ENCODE measurements at places on chromosomes 4 and X. TPM values are rescaled to one million over a fixed set of nuclear protein-coding genes. Genes with fewer than 3 reads are reported as not detected.

The F9 gene
- total RNA-seq: not detected

The PAGE5 gene
- not detected for total RNA-seq

The CORIN gene
- not detected for total RNA-seq

The CUL4B gene
- total RNA-seq: 42.1 TPM

The ZNF630 gene
- 0.22 TPM for total RNA-seq

The BGN gene
- not detected for total RNA-seq

The SORCS2 gene
- total RNA-seq: 4.6 TPM

The NUDT10 gene
- total RNA-seq: 0.98 TPM

The HTR2C gene
- total RNA-seq: not detected

The GASK1B gene
- total RNA-seq: 0.26 TPM

The ADAMTS3 gene
- total RNA-seq: not detected

The HAND2 gene
- total RNA-seq: 0.72 TPM

The KCNIP4 gene
- not detected for total RNA-seq

The CXCL5 gene
- total RNA-seq: 34.0 TPM

The CCDC160 gene
- total RNA-seq: 0.12 TPM

The POU4F2 gene
- total RNA-seq: not detected

The HDX gene
- total RNA-seq: 1.6 TPM

The HS6ST2 gene
- total RNA-seq: 0.03 TPM

The TENT5D gene
- total RNA-seq: not detected

The RTL9 gene
- 0.08 TPM for total RNA-seq

The KLB gene
- 0.13 TPM for total RNA-seq

The GATA1 gene
- total RNA-seq: not detected
